ENCODE measurements at places on chromosomes 12 and 14.

- H3K4me3 ChIP-seq, result no peak overlapping the region
- no peaks in the 10 kb centered on the region for H3K36me3 ChIP-seq
- H3K4me1 ChIP-seq, result peaks cover 5% of the 10 kb centered on the region
Measured at GRCh38 chr12:132450418-132451171, 39.4 kb upstream of the FBRSL1 start.

DNA sequence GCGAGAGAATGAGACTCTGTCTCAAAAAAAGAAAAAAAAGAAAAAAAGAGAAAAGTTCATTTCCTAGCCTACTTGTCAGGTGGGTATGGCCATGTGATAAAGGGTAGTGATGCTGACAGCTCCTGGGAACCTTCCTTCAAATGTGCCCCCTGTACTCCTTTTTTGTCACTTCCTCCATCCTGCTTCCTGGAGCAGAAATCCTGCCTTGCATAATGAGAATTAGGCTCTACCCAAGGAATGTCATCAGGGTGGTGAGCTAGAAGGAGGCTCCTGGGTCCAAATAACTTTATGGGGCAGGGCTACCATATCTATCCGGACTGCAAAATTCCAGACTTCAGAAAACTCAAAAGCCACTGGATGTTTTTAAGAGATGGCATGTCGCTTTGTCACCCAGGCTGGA lies 27.8 kb upstream of the FBXO34 start:
- no peaks in the 10 kb centered on the region for H3K36me3 ChIP-seq
- DNase-seq, result no peak

GRCh38 chr14:73223049-73223448 lies 14.3 kb upstream of the PAPLN start:
- no peak overlapping the region for H3K27ac ChIP-seq
- H3K27me3 ChIP-seq, result no peaks in the 10 kb centered on the region
- peak; percentile 72 for DNase-seq
- no peak overlapping the region for H3K4me3 ChIP-seq
- H3K4me1 ChIP-seq, result peaks cover 28% of the 10 kb centered on the region
- H3K36me3 ChIP-seq, result peaks cover 19% of the 10 kb centered on the region

- no peaks in the 10 kb centered on the region for H3K27me3 ChIP-seq
- no peak overlapping the region for H3K4me3 ChIP-seq
- no peak for DNase-seq
- no peak overlapping the region for H3K27ac ChIP-seq
- peaks cover 34% of the 10 kb centered on the region for H3K4me1 ChIP-seq
Measured at GRCh38 chr14:24235804-24236688, 3.3 kb downstream of the GMPR2 start.

DNA sequence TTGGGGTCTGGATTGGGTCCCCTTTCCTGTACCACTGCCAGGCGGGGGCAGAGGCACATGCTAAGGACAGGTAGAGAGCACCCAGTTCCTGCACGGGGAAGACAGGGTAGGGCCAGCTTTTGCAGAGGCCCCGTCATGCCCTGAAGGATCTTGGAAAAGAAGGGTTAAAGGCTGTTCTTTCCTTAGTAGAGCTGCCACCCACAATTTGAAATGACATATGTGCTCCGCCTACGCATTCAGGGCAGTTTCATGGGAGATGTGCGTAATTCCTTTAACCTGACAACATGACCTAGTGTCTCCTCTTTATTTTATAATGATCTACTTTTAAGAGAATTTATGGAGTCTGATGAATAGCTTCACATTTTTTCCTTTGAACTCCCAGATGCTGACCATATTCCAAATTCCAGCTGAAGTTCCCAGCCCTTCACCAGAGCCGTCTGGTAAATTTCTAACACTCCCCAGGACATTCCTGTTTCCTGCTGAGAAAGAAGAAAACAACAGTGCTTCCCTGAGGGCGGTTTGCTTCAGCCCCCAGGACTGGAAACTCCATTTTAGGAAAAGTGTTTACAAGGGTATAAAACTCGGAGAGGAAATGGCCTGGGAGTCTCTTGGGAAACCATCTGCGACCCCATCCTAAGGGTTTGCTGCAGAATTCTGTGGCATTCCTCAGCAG lies 58.9 kb upstream of the PLEKHG3 start:
- DNase-seq, result peak; percentile 98
- H3K4me3 ChIP-seq, result peak overlapping the region; percentile 36
- H3K27ac ChIP-seq, result peak overlapping the region; percentile 94

DNA sequence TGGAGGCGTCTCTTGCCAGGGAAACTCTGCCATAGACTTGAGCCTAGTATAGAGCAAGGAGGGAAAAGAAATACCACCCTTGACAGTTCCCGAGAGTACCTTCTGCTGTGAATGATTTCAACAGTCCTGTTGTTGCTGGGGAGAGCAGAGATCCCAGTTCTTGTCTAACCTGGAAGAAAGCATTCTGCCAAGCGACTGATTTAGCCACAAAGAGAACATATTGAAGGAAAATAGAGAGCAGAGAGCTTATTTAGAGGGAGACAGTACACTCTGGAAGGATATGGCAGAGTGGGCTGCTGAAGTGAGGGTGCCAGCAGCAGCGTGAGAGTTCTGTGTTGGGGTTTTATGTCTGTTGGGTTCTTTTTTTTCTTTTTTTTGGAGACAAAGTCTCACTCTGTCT lies 966.9 kb upstream of the TMEM132C start:
- H3K4me3 ChIP-seq, result no peak overlapping the region
- H3K27ac ChIP-seq, result no peak overlapping the region
- no peaks in the 10 kb centered on the region for H3K36me3 ChIP-seq
- H3K4me1 ChIP-seq, result no peaks in the 10 kb centered on the region
- no peak for DNase-seq

GRCh38 chr12:130557886-130558765 lies 158.0 kb downstream of the RIMBP2 start:
- DNase-seq, result no peak
- H3K36me3 ChIP-seq, result no peaks in the 10 kb centered on the region
- no peaks in the 10 kb centered on the region for H3K4me1 ChIP-seq
- H3K27ac ChIP-seq, result no peak overlapping the region

- no peak overlapping the region for H3K4me3 ChIP-seq
- no peaks in the 10 kb centered on the region for H3K4me1 ChIP-seq
- H3K36me3 ChIP-seq, result no peaks in the 10 kb centered on the region
- no peaks in the 10 kb centered on the region for H3K27me3 ChIP-seq
Measured at GRCh38 chr12:82146740-82147139, 211.4 kb downstream of the CCDC59 start.

DNA sequence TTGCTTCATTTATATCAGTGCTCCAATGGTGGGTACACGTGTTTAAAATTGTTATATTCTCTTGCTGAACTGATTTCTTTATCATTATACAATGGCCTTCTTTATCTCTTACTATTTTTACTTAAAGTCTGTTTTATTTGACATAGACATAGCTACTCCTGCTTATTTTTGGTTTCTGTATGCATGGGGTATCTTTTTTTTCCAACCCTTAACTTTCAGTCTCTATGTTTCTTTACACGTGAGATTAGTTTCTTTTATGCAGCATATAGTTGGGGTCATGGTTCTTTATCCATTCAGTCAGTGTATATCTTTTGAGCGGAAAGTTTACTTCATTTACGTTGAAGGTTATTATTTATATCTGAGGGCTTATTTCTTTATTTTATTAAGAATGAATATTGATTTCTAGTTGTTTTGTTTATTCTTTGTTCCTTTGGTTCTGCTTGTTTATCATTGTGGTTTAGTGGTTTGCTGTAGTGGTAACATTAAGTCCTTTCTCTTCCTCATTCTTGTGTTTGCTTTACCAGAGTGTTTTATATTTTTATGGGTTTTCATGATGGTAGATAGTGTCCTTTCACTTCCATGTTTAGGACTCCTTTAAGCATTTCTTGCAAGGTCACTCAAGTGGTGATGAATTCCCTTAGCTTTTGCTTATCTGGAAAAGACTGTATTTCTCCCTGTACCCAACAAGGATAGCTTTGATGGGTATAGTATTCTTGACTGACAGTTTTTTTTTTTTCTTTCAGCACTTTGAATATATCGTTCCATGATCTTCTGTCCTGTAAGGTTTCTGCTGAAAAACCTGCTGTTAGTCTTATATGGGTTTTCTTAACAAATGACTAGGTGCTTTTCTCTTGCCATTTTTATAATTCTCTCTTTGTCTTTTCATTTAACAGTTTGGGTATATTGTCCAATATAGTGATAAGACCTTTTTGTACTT lies 38.3 kb upstream of the FAR2 start:
- H3K36me3 ChIP-seq, result no peaks in the 10 kb centered on the region
- no peak for DNase-seq
- 0 out of 2 replicates have a peak, but pooled peaks cover 7% of the 10 kb centered on the region for H3K4me1 ChIP-seq
- H3K4me3 ChIP-seq, result no peak overlapping the region

- no peaks in the 10 kb centered on the region for H3K4me1 ChIP-seq
- DNase-seq, result peak; percentile 3
- H3K4me3 ChIP-seq, result no peak overlapping the region
- no peaks in the 10 kb centered on the region for H3K27me3 ChIP-seq
Measured at GRCh38 chr12:85955127-85955526, 81.0 kb downstream of the NTS start.

DNA sequence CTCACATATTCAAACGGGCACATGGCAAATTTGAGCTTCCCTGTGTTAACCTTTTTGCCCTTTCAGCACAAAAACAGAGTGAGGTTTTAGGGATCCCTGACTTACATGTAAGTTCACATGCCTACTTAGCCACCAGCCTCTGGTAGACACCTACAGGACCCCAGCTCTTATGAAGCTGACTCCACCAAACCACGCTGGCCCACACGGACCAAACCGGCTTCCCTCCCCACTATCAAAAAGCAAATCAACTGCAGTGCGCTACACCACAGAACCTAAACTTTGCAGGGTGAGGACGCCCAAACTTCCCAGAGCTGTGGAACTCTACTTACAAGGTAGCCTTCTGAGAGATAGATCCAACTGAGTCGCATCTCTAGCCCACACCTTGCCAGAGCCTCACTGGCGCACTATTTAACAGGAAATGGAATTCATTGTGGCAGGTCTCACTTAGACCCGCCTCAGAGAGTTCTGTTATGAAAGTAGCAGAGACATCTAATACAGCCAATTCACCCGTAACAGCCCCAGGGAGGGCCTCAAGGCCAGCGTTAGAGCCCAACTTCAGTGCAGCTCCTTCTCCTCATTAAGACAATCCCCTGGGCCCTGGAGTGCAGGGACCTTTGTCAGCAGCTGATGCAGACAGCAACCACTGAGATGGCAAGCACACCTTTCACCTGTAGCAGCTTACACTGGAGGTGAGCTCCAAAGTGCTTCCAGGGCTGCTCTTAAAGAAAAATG lies 49.2 kb downstream of the SH2B3 start:
- no peak overlapping the region for H3K4me3 ChIP-seq
- H3K27me3 ChIP-seq, result no peaks in the 10 kb centered on the region
- H3K27ac ChIP-seq, result peak overlapping the region; percentile 53
- H3K36me3 ChIP-seq, result peaks cover 63% of the 10 kb centered on the region
- peaks cover 10% of the 10 kb centered on the region for H3K4me1 ChIP-seq

DNA sequence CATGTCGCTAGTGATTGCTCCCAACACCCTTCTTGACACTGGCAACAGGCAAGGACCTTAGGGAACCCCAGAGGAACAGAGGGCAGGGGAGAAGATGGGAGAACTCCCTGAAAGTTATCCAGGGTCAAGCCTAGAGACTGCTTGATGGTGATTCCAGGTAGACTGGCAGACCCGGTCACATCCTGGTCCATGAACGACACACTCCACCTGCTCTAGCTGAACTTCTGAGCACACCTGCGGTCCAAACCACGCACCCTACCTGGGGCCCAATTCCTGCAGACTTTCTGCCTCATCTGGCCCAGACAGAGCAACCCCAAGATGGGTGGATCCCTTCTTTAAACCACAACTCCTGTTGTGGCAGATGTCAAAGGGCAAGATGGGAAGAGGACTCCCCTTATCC lies 34.2 kb downstream of the NCKAP5L start:
- no peak overlapping the region for H3K4me3 ChIP-seq
- H3K27me3 ChIP-seq, result no peaks in the 10 kb centered on the region
- H3K36me3 ChIP-seq, result peaks cover 11% of the 10 kb centered on the region

- H3K4me3 ChIP-seq, result no peak overlapping the region
- H3K36me3 ChIP-seq, result no peaks in the 10 kb centered on the region
- no peak overlapping the region for H3K27ac ChIP-seq
- H3K27me3 ChIP-seq, result no peaks in the 10 kb centered on the region
- no peak for DNase-seq
Measured at GRCh38 chr14:103543721-103544387, 14.9 kb downstream of the TRMT61A start.

GRCh38 chr12:125090437-125090836 lies 25.2 kb downstream of the AACS start:
- DNase-seq, result no peak
- no peaks in the 10 kb centered on the region for H3K4me1 ChIP-seq
- no peak overlapping the region for H3K4me3 ChIP-seq
- H3K27ac ChIP-seq, result no peak overlapping the region

GRCh38 chr14:20797164-20797563 lies 5.5 kb downstream of the RNASE1 start:
- no peak overlapping the region for H3K4me3 ChIP-seq
- peak; percentile 5 for DNase-seq
- H3K36me3 ChIP-seq, result no peaks in the 10 kb centered on the region
- no peaks in the 10 kb centered on the region for H3K4me1 ChIP-seq

GRCh38 chr12:96048393-96048969 lies 13.1 kb upstream of the LTA4H start:
- H3K27ac ChIP-seq, result 0 out of 2 replicates have a peak overlapping the region, but pooled peaks have one; percentile 42
- H3K27me3 ChIP-seq, result no peaks in the 10 kb centered on the region
- H3K36me3 ChIP-seq, result no peaks in the 10 kb centered on the region
- no peak for DNase-seq
- no peak overlapping the region for H3K4me3 ChIP-seq
- peaks cover 14% of the 10 kb centered on the region for H3K4me1 ChIP-seq

GRCh38 chr12:103773109-103773910 lies 67.7 kb downstream of the NT5DC3 start:
- no peak overlapping the region for H3K27ac ChIP-seq
- no peaks in the 10 kb centered on the region for H3K36me3 ChIP-seq
- no peak for DNase-seq
- no peaks in the 10 kb centered on the region for H3K4me1 ChIP-seq

Measured in GM23248 (cell line).